ENCODE measurements at places on chromosomes 13 and 19.

DNA sequence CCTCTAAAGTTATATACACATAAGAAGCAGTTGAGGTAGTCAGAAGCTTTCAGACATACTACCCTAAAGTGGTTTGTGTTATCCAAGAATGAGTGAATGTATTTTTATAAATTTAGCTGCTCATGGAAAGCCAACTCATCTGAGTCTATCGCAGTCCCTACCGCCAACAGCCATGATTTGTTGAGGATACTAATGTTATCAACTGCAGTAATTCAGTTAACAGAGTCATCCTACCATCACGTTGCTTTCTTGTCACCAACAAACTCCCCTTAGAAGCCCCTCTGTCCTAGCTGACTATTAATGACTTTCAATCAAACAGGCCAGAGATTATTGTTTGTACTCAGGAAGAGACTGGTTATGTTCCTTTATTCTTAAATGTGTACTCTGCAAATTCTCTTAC is 169.9 kb downstream of the DCT start:
- DNase-seq = no peak

- no peak for DNase-seq
Observed at GRCh38 chr13:112053744-112054615, 13.0 kb upstream of the SOX1 start.

- no peak for DNase-seq
Observed at GRCh38 chr13:34300559-34300958, 482.6 kb downstream of the RFC3 start.

- DNase-seq = no peak
Observed at GRCh38 chr19:13149628-13150186, 468 bp downstream of the STX10 start.

GRCh38 chr19:53102756-53103233 is 427 bp downstream of the ZNF160 start:
- DNase-seq = peak; percentile 14

DNA sequence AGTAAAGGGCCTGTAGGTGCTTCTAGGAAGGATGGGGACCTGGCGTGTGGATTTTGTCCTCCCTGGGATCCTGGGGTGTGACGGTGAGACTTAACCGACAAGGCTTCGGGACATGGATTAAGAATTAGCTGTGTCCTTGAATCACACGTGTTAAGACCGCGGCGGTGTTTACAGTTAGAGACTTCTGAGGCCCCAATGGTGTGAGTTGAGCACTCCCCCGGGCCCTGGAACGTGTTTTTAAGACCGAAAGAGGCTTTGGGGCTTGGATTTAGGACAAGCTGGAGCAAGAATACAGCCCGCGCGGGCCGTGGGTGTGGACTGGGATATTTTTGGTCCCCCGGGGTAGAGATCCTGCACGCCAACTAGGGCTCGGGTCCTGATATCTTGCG is 1.2 kb upstream of the SLC27A1 start:
- DNase-seq = no peak

DNA sequence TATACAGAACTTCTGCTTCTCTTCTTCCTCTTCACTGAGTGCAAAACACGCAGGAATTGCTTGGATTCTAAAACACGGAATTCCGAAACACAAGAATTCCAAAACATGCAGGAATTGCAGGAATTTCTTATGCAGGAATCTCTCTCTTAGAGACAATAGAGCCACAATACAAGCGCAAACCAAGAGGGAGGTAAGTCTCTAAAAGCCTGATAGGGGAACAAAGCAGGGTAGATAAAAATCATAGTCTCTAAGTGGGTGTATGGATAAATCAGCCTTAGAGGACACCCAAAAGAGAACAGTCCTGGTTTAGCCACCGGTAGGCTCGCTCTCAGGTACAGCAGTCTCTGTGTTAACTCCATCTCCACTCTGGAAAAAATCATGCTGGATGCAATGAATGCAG is 112.9 kb downstream of the LHFPL6 start:
- DNase-seq = no peak

- no peak for DNase-seq
Observed at GRCh38 chr19:42185277-42185676, 32.2 kb downstream of the DEDD2 start.

- DNase-seq = no peak
Observed at GRCh38 chr13:99743094-99743493, 228.5 kb downstream of the ZIC5 start.

GRCh38 chr19:16417660-16418596 is 53.8 kb downstream of the EPS15L1 start:
- DNase-seq = peak; percentile 61

DNA sequence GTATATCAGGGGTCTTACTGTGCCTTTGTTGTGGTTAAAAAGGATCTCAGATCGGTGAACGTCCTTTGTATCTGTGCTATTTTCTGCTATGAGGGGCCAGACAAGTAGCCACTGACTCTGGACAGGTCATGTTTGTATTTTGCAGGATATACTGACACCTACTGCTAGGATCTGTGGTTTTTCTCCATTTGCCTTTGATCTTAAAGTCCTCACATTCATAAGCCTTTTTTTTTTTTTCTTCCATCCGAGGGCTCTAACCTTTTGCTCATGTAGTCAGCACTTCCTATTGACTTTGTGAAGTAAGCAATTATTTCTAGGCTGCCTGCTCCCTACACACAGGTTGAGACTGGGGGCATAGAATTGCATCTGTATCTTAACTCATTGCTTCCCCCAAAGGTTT is 106.2 kb downstream of the SLITRK5 start:
- DNase-seq = no peak

DNA sequence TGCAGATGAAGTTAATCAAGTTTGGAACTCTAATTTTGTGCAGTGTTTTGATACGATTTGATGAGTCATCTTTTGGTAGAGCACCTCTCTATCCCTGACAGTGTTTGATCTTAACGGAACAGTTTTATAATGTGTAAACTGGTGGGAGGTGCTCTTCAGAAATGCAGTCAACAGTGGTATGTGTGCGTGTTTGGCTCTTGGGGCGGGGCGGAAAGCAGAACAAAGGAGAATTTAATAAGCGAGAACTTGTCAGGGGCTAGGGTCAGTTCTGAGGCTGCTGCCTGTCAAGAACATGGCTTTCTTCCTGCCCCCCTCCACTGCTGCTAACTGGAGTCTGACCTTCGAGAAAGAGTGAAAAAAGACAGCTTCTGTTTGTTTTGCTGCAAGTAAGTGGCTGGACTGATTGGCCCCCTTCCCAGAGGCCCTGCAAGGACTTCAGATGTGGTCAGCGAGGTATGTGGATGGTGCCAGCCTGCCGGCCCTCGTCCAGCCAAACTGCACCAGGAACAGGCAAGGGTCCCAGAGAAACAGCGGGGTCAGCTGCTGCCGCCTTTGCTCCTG is 40.8 kb downstream of the BBC3 start:
- DNase-seq = peak; percentile 33

DNA sequence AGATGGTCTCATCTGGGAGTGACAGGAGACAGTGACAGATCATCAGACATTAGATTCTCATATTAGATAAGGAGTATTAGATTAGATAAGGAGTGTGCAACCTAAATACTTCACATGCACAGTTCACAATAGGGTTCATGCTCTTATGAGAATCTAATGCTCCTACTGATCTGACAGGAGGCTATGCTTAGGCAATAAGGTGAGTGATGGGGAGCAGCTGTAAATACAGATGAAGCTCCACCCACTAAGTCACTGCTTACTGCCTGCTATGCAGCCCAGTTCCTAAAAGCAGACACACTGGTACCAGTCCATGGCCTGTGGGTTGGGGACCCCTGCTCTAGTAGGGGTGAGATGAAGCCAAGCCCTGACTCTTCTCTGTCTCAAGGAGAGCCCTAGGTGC is 10.0 kb upstream of the IGFL3 start:
- DNase-seq = no peak

DNA sequence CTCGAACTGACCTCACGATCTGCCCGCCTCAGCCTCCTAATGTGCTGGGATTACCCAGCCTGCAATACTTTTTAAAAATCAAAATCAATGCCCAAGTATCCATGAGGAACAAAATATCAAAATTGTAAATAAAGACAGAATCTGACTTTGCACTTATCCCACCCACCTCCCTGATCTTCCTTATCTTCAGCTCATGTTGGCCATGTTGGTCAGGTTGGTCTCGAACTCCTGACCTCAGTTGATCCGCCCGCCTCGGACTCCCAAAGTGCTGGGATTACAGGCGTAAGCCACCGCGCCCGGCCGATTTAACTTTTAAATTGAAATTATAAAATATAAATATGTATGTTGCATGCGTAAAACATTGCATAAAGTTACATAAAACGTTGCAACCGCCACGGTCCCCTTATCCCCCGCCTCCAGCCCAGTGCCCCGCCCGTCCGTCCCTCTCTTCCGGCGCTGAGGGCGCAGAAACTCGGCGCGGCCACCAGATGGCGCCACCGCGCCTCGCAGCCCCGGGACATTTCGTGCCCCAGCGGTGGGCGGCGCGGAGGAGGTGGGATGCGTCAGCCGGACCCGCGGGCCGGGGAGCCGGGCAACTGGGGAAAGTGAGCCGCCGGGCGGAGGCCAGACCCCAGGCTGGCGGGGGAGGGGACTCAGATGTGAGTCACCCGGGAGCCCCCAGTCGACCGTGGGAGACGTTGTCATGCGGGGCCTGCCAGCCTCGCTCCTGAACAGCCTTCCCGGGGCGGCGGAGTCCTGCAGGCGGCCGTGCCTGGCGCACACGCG is 1.5 kb upstream of the GADD45B start:
- DNase-seq = peak; percentile 60
